ENCODE measurements at places on chromosomes 6 and 20.

DNA sequence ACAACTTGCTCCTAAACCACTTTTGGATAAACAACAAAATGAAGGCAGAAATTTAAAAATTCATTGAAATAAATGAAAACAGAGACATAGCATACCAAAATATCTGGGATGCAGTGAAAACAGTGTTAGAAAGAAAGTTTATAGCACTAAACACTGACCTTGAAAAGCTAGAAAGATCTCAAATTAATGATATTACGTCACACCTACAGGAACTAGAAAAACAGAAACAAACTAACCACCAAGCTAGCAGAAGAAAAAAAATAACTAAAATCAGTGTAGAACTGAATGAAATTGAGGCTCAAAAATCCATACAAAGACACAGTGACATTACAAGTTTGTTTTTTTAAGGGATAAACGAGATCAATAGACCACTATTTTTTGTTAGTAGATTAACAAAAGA is 5.2 kb downstream of the DEFB128 start:
- DNase-seq, result no peak

GRCh38 chr6:56958481-56958880 is 3.6 kb downstream of the BEND6 start:
- DNase-seq, result no peak

DNA sequence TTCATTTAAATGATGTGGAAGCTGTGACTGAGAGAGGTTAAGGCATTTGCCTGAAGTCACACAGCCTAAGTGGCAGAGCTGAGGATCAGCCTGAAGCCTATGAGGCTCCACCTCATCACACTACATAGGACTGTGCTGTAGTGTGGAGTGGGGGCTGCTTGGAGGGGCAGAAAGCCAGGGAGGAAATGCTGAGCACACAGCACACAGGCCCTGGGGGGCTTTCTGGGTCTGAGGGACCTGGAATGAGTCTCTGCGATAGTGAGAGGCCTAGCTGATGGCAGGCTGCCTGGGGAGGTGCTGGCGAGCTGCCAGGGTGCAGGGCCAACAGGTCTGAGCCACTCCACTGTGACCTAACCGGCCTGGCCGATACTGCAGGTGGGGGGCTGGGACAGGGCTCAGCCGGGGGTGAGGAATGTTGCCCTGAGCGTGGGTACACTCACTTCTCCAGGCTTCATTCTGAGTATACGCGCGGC is 2.2 kb upstream of the ARHGAP40 start:
- no peak for DNase-seq

GRCh38 chr20:3413393-3413889 is 6.0 kb upstream of the DNAAF9 start:
- no peak for DNase-seq

GRCh38 chr6:3085074-3085473 is 16.8 kb downstream of the RIPK1 start:
- no peak for DNase-seq

GRCh38 chr6:157258878-157259277 is 64.4 kb downstream of the TMEM242 start:
- no peak for DNase-seq

DNA sequence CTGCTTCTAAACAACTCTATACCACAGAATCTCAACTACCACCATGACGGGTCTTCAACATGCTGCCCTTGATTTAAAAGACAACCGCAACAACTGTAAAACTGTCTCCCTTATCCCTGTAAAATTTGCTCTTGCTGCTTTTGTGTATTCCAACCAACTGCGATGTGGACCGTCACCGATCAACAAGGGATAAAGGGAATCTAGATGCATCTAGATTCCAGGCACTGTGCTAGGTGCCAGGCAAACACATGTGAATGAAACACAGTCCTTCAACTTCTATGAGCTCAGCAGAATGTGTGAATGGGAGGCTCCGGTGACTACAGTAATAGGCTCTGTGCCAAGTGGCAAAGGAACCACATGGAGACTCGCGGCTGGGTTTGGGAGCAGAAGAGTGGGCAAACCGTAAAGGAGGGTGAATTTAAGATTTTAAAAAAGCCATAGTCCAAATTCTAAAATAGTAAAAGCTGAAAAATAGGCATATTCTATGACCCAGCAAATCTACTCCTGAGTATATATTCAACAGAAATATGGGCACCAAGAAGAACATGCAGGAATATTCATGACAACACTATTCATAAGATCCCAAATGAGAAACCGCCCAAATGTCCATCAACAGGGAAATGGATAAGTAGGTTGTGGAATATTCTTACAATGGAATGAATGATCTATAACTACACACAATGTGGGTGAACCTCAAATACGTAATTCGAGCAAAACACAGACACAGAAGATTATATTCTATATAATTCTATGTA is 3.7 kb upstream of the PRND start:
- DNase-seq, result no peak

GRCh38 chr20:41007481-41007880 is 21.1 kb upstream of the TOP1 start:
- no peak for DNase-seq

DNA sequence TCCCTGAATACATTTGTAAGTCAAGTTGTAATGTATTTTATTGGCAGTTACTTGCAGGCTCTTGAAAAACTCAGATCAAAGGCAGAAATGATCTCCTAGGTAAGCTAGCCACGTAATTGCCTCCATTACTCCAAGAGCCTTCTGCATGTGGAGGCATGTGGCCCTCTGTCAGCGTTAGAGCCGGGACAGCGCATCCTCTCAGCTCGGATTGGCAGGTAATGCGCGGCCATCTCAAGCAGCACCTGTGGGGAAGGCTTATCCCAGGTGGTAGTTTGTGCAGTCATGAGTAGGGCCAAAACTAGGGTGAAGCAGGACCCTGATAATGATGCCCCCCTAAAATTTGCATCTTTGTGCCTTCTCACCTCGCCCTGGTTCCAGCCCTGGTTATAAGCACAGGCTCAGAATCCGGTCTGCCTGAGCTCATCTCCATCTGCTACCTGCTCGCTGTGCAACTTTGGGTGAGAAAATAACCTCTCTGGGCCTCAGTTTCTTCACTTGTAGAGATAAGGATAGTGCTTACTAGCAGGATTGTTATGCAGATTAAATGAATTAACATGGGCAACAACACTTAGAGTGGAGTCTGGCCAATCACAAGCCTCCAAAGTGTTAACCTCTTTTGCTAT is 157.5 kb upstream of the PMEPA1 start:
- DNase-seq, result no peak

DNA sequence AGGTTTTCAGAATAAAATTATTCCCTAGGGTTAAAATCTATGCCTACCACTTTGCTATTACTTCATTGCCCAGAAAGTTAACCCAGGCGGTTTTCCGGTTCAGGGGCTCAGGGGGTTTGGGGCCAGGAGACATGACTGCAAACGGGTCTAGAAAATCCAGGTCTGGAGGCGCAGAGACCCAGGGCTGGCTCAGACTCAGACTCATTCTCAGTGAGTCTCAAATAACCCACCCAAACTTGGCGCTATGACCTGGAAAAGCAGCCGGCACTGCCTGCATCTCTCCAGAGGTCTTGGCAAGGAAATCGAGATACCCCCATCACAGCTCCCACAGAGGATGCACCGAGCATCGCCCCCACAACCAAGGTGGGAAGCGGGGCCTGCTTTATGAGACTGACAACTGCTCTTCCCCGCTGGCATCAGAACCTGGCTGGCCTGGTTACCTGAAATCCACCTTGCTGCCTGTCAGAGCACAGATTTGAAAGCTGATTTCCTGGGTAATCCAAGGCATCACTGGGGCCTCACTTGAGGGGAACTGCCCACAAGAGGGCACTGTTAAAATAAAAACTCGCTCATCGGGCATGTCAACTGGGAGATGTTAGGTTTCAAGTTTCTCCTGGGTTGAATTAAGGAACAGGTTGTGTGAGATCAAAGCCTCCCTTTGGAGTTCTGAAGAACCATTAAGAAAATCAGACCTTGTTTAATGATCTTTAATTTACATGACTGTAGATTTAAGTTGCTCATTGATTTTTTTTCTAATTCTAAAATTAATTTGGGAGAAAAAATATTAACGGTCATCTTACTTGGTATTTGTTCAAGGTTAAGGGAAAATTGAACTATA is 55.1 kb downstream of the KIF16B start:
- DNase-seq, result no peak

DNA sequence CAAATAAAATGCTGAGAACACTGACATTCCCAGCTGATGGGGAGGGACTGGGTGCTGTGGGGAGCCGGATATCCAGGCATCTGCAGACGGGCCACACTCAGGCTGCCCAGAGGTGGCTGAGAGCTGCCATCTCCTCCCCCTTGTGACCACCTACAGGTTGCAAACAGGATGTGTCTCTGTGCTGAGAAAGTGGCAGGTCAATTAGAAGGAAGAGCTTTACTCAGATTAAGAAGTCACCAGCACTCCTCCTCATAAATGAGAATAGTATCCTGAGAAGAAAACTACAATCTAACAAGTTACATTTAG is 63.0 kb downstream of the HUS1B start:
- no peak for DNase-seq

DNA sequence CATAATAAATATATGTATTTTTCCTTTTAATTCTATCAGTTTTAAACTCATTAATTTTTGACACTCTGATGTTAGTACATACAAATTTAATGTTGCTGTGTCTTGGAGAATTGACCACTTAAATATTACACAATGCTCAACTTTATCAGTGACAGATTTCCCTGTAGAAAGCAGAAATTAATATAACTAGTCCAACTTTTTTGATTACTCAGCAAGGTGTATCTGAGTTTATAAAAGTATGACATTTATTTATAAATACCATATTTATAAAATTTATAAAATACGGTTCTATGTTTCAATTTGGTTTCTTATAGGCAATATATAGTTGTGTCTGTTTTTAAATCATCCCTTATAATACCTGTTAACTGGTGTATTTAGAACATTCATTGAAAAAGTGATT is 350.0 kb upstream of the EYS start:
- DNase-seq, result no peak

GRCh38 chr6:36371211-36371610 is 16.3 kb downstream of the ETV7 start:
- DNase-seq, result no peak

- DNase-seq, result no peak
Observed at GRCh38 chr6:106253731-106254130, 71.8 kb downstream of the ATG5 start.

DNA sequence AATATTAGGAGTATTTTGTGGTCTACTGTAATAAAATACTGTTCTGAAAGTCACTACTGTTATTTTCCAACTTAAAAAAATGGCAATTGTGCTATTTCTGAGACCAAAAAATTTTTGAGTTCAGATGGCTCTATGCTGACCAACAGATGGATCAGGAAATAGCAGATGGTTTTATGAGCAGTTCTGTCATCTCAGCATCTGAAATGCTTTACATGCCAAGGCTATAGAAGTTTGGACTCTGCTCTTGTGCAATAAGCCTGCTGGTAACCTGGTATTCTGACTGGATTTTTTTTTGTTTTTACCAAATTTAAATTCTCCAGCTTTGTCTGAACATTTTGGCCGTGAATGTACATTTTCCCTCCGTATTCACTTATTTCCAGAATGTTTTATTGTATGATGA is 1127.5 kb downstream of the GRIK2 start:
- DNase-seq, result no peak

- DNase-seq, result no peak
Observed at GRCh38 chr20:36065427-36065998, 89.0 kb upstream of the EPB41L1 start.

GRCh38 chr20:43751167-43752050 is 24.6 kb upstream of the GTSF1L start:
- DNase-seq, result peak; percentile 63

GRCh38 chr20:10513931-10514575 is 78.9 kb downstream of the SLX4IP start:
- DNase-seq, result no peak

GRCh38 chr20:33015114-33015484 is 7.6 kb downstream of the BPIFB2 start:
- DNase-seq, result no peak

DNA sequence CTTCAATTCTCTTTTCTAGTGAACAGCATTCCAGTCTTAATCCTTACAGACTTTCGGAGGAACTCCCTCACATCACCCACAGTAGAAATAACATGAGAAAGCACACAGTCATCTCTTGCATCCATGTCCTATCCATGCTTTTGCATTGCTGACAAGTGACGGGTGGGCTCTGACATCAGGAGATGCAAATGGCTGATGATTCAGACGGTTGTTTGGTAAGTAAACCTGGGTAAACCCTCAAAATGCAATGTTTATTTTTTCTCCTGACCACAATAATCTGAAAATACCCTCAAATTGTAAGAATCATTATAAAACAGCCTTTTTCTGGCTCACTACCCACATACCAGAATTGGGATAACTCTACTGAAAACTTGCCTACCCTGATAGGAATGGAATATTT is 792.0 kb downstream of the MAFB start:
- DNase-seq, result no peak

GRCh38 chr6:56766806-56767178 is 124.1 kb upstream of the DST start:
- DNase-seq, result no peak

GRCh38 chr6:157433678-157434081 is 52.7 kb downstream of the ZDHHC14 start:
- DNase-seq, result no peak

- no peak for DNase-seq
Observed at GRCh38 chr6:164142322-164142721, 727.8 kb downstream of the QKI start.

DNA sequence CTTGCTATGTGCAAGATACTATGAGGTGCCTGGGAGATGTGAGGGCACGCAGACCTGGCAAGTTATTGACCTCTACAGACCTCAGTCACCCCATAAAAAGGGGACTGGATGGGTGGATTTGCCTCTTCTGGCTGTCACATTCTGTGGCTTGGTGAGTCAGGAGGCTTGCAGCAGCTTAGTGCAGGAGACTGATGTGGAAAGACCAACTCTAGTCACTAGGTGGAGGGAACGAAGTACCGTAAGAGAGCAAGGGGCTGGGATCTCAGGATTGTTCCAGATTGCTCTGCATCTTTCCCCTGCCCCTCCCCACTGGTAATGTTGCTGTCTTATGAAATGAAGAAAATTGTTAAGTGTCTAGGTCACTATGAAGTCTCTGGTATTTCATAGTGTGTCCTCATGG is 3.3 kb downstream of the MAPRE1 start:
- DNase-seq, result no peak

- DNase-seq, result no peak
Observed at GRCh38 chr6:75863001-75863400, 114.0 kb downstream of the MYO6 start.

GRCh38 chr6:13943943-13944342 is 19.2 kb downstream of the RNF182 start:
- no peak for DNase-seq

- DNase-seq, result peak; percentile 70
Observed at GRCh38 chr6:157756708-157757429, 66.2 kb upstream of the SNX9 start.

DNA sequence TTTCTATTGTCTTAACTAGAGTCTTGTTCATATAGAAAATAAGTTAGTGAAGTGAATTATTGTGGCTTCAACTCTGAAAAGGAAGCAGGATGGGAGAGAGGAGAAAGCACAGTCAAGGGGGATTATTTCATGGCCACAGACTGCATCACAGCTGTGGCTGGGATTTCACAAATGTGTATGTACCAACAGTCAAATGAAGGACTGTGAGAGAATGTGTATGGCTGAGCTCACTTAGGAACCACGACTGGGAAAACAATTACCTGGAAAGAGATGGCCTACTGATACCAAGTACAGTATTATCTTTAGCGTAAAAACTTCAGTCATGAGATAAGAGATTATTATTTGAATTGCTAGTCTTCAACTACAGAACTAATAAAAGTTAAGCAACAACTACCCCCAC is 54.9 kb downstream of the SESN1 start:
- DNase-seq, result no peak

GRCh38 chr6:170522565-170523183 is 30.4 kb downstream of the PSMB1 start:
- DNase-seq, result no peak
